Uterus (tissue), 4 donors: ENCODE measurements at places on chromosomes 5 and 9. TPM values are rescaled to one million over a fixed set of nuclear protein-coding genes. Genes with fewer than 3 reads are reported as not detected.

ZNF300 gene
- total RNA-seq, result 6.8 TPM

SLC27A6 gene
- 16.8 TPM for total RNA-seq

NSG2 gene
- 2.3 TPM for total RNA-seq

FST gene
- total RNA-seq, result 7.6 TPM

PTGDS gene
- 55.9 TPM for total RNA-seq

MZB1 gene
- total RNA-seq, result not detected

C9orf152 gene
- not detected for total RNA-seq

CCL19 gene
- total RNA-seq, result not detected

IL11RA gene
- 74.3 TPM for total RNA-seq

PRPF4 gene
- 15.9 TPM for total RNA-seq

RNF180 gene
- total RNA-seq, result 45.4 TPM

CKMT2 gene
- 11.7 TPM for total RNA-seq

SLC4A9 gene
- total RNA-seq, result not detected

S1PR3 gene
- 57.3 TPM for total RNA-seq

LOX gene
- 78.3 TPM for total RNA-seq

IFNA13 gene
- total RNA-seq, result not detected

LTC4S gene
- total RNA-seq, result 4.1 TPM

PLEKHG4B gene
- not detected for total RNA-seq

DMGDH gene
- not detected for total RNA-seq

ANKRD20A1 gene
- total RNA-seq, result 3.3 TPM

TAF11L10 gene
- total RNA-seq, result not detected

IFNA6 gene
- not detected for total RNA-seq

IPPK gene
- total RNA-seq, result 13.1 TPM

PPP3R2 gene
- not detected for total RNA-seq

GRIN1 gene
- not detected for total RNA-seq

PDCD1LG2 gene
- 0.83 TPM for total RNA-seq

PROB1 gene
- not detected for total RNA-seq

MARVELD2 gene
- not detected for total RNA-seq

BARHL1 gene
- not detected for total RNA-seq

HMGCS1 gene
- total RNA-seq, result 113 TPM

SNCB gene
- total RNA-seq, result not detected

AK6 gene
- 36.3 TPM for total RNA-seq

TEX48 gene
- not detected for total RNA-seq
